ENCODE measurements at places on chromosomes 6 and 20.
A peak's percentile ranks its signal among the peaks of the same experiment; 100 is the strongest.

- DNase-seq = peak; percentile 76
These were observed 170.6 kb downstream of the LY86 start for GRCh38 chr6:6758915-6759654.

DNA sequence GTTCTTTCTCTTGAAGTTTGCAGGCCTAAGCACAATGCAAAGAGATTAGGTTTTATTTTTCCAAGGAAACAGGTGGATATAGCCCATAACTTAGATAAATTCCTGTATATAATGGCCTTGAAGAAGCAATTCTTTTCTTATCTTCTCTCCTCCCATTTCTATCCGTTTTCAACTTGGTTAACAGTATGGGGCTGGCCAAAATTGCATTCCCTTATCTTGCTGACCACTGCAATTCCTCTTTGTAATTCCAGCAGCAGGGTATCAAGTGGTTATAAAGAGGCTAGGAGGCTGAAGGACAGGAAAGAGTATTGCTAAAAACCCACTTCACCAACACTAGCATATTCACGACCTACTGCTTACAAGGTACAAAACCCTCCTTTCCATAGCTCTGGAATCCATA lies 643.5 kb upstream of the ID4 start:
- DNase-seq = no peak

DNA sequence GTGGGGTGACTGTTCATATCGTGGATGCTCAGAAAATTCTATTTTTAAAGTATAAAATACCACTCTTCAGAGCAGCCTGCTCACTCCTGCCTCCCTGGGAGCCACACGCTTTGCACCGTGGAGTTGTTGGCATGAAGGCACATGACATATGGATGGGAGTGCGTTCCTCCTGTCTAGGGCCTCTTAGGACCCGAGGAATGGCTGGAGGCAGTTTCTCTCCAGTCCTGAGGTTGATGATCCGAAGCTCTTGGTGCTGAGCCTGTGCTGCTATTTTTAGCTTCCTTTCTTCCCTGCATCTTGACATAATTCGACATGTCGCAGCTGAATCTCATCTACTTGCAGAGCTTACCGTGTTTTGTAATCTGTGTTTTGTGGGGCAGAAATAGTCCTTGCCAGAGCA lies 73.9 kb downstream of the PHACTR3 start:
- DNase-seq = no peak

- DNase-seq = no peak
These were observed 13.7 kb upstream of the SCRT2 start for GRCh38 chr20:689348-689747.

- no peak for DNase-seq
These were observed 131.2 kb downstream of the PLEKHG1 start for GRCh38 chr6:150730801-150731457.

DNA sequence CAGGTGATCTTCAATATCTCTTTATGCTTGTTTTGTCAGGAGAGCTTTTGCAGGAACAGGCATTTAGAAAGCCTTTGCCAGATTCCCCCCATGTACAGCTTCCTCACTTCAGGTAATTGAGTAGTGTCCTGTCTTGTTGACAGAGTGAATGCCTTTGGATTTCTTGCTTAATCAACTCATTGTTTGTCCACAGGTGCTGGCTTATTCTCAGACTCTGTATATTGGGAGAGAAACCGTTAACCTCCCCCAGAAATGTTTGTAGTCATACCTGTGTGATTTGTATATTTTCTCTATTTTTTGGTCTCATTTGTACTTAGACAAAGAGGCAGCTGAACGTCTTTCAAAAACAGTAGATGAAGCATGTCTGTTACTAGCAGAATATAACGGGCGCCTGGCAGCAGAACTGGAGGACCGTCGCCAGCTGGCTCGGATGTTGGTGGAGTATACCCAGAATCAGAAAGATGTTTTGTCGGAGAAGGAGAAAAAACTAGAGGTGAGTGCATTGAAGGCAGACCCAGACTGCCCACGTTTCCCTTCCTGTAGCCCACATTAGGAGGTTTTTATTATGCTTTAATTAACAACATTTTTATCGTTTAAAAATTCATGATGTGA lies 32.3 kb downstream of the RPRD1B start:
- peak; percentile 23 for DNase-seq

- peak; percentile 44 for DNase-seq
These were observed 287.6 kb downstream of the PHF3 start for GRCh38 chr6:63923139-63923739.

Measured in astrocyte of the hippocampus (primary cell).